ENCODE measurements at places on chromosomes 5 and 9.

DNA sequence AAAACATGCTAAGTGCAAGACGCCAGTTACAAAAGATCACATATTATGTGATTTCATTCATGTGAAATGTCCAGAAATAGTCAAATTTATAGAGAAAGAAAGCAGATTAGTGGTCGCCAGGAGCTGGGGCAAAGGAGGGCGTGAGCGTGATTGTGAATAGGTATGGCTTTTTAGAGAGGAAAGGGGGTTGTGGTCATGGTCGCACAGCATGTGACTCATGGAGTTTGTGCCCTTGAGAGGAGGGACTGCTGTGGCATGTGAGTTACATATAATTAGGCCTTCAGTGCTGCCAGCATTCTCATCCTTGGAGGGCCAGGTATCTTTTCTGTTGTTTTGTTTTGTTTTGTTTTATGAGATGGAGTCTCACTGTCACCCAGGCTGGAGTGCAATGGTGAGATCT is 21.2 kb upstream of the MARCHF6 start:
- DNase-seq: no peak

GRCh38 chr5:124590686-124591085 is 155.8 kb downstream of the ZNF608 start:
- DNase-seq: no peak

DNA sequence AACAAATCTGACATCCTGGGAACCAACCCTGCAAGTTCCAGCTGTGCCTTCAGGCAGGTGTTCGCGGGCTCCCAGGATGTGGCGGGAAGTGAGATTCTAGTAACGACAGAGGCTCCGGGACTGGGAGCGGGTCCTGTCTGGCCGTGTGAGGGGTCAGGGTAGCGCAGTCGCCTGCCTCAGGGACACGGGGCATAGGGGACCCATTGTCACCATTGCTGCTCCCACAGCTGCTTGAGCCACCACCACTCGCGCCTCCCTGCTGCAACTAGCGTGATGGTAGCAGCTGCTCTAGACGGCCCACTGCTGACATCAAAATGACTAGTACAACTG is 468.5 kb downstream of the CDH9 start:
- no peak for DNase-seq

- no peak for DNase-seq
These were observed 109.7 kb upstream of the LHFPL2 start for GRCh38 chr5:78758169-78758839.

Measured in stimulated activated CD4-positive, alpha-beta T cell treated with anti-CD3 and anti-CD28 coated beads, Interleukin-1b, Interleukin-23, amount 100 ng/mL, for 1 hour (primary cell).